ENCODE measurements at places on chromosomes 11 and 22.

DNA sequence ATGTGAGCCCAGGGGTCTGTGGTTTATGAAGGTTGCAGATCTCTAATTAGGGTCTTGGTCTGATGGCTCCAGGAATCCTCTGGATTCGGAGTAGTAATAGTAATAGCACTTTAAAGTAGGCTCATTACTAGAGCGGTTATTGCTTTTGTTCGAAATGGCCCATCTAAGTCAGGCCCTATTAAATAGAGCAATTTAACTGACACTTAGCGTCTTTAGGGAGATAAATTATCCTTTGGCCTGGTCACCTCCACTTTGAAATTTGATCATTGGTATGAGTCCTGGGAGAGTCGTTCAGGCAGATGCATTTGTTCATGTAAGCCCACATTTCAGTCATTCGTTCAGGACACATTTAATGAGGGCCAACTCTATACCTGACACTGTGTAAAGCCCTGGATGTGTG is 54.8 kb downstream of the LDLRAD3 start:
- no peak for DNase-seq

- no peak for DNase-seq
These were observed 432.9 kb upstream of the CNTN5 start for GRCh38 chr11:98587884-98588283.

- DNase-seq = no peak
These were observed 3.5 kb downstream of the BAIAP2L2 start for GRCh38 chr22:38106814-38107578.

- no peak for DNase-seq
These were observed 27.6 kb upstream of the CD44 start for GRCh38 chr11:35111161-35112055.

DNA sequence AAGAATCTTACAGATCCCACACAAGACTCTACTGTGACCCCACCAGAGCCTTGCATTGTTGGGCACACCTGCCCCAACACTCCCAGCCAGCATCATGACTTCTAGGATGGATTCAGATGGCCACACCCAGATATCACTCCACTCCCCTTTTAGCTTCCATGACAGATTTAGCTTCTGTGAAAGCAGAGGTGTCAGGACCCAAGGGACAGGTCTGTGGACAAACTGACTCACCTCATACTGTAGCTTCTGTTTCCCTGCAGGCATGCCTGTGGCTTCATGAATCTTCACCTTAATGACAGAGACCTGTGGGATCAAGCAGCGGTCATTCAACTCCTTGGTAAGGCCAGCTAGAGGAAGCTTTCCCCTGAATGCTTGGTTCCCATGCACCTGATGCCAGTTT is 8.5 kb upstream of the TBC1D10A start:
- no peak for DNase-seq

DNA sequence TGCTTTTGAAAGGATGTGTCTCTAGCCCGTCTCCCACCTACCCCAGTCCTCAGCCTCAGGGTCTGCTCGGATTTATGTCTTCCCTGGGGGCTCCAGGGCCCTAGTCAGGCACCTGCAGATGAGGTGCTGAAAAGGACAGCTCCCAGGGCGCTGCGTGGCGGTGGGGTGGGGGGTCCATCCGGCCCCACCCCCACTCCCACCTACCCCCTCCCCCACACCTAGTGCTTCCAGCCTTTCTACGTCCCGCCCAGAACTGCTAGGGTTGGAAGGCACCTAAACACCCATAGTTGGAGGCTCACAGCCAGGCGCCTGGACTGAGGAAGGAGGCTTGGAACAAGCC is 1.4 kb upstream of the ROBO3 start:
- DNase-seq = no peak

GRCh38 chr22:18033204-18033998 is 9.0 kb upstream of the MICAL3 start:
- no peak for DNase-seq

- no peak for DNase-seq
These were observed at the start of gene ADM for GRCh38 chr11:10304495-10305261. ADM (plus strand) TSS chr11:10305073; CDS start chr11:10305701, 628 bp downstream.

- no peak for DNase-seq
These were observed 16.6 kb downstream of the CYTH4 start for GRCh38 chr22:37298748-37299495.

- DNase-seq = no peak
These were observed 46.5 kb downstream of the FBLN1 start for GRCh38 chr22:45548991-45549761.

DNA sequence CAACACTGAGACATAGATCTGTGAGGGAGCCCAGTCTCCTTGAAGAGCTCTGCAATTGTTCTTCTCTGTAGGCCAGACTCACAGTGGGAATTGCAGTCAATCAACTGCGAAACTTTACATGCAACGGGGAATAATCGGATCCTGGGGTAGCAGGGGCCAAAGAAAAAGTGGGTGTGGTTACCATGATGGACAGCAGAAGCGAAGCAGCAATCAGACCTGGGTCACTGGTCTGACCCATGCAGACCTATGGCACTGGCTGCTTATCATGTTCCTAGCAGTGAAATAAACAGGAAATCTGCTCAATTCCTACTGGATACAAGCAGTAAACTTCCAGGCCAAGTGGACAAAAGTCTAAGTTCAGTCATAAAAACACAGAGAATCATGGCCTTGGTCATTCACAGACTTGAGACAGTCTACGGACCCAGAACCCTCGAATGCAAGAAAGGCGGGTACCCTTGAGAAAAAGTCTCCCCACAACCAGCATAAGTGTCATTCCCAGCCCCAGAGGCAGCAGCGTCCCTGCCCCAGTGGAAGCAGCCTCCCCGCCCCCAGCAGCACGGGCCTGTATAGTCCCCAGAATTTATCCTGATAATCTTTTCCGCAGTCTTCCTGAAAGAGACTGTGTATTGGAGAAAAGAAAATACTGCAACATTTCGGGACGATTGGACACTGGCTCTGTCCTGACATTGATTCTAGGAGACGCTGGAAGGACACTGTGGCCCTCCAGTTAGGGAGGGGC is 34.6 kb downstream of the ASCL2 start:
- no peak for DNase-seq

DNA sequence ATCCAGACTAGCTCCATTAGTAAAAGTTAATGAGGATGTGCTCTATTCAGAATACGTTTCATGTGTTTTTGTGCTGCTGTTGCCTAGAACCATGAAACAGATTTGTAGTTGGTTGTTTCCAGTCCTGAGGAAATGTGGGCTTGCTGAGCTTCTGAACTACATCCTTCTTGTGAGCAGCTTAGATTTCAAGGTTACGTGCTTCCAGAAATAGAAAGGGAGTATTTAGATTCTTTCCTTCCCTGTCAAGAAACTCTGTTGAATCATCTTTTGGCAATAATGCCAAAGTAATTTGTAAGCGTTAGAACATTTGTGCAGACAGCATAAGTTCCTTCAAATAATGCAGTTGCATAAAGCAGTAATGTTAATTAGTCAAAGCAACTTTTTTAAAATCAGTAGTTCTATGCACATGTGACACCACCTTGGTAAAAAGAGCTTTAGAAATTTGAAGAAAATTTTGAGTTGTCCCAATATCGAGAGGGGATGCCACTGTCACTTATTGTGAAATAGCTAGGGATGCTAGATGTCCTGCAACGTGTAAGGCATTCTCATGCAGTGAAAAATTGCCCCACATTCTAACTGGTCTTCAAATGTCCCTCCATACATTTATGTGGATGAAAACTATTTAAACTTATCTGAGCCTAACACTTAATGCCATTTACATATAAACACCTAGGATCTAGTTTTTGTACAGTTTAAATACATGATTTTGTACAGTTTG is 169.6 kb downstream of the ETS1 start:
- no peak for DNase-seq

GRCh38 chr11:128411812-128412211 is 175.5 kb downstream of the ETS1 start:
- no peak for DNase-seq

GRCh38 chr11:108340973-108341372 is 118.1 kb downstream of the ATM start:
- no peak for DNase-seq

DNA sequence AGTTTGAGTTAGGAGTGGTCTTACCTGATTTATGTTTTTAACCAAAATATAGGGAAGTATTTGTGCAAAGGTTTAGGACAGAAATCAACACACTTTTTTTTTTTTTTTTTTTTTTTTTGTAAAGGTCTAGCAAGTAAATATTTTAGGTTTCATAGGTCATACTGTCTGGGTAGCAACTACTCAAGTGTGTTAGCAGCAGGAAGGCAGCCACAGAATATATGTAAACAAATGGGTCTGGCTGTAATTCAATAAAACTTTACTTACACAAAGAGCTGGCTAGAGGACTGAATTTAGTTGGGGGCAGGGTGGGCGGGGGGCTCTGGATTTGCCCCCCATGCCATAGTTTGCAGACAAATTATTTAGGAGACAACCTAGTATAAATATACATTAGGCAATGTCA is 510.4 kb downstream of the NELL1 start:
- DNase-seq = no peak
